HCEC 1CT (cell line): ENCODE measurements at places on chromosomes 1 and 21.

GRCh38 chr1:66725885-66726665 lies 26.2 kb upstream of the DYNLT5 start:
- peak; percentile 57 for DNase-seq

- no peak for DNase-seq
Observed at GRCh38 chr1:236156512-236157208, 14.3 kb downstream of the GPR137B start.

DNA sequence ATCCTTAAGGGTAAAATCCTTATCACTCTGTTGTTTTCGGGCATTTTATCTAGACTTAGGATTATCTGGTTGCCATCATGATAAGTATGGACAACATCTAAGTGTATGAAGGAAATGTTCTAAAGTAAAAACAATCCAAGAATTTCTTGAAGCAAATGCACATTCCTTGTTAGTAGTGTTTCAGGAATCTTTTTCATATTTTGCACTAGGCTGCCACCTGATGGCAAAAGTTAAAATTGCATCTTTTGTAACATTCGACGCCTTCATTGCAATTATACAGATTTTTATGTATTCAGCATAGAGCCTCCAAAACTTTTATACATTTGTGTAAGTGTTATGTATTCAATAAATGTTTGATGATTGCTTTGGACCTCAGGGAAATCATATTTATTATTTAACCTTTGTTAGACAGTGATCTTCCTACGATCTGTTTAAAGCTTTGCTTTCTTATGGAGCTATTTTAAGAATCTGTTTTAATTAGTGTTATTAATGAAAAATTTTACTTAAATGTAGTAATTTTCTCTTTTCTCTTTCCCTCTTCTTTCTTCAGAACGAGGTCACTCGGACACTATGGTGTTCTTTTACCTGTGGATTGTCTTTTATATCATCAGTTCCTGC lies 49.4 kb upstream of the KIAA1614 start:
- DNase-seq, result peak; percentile 39

- no peak for DNase-seq
Observed at GRCh38 chr1:73784026-73784425, 413.9 kb downstream of the LRRIQ3 start.

- no peak for DNase-seq
Observed at GRCh38 chr21:44428281-44428960, 26.9 kb upstream of the LRRC3 start.

DNA sequence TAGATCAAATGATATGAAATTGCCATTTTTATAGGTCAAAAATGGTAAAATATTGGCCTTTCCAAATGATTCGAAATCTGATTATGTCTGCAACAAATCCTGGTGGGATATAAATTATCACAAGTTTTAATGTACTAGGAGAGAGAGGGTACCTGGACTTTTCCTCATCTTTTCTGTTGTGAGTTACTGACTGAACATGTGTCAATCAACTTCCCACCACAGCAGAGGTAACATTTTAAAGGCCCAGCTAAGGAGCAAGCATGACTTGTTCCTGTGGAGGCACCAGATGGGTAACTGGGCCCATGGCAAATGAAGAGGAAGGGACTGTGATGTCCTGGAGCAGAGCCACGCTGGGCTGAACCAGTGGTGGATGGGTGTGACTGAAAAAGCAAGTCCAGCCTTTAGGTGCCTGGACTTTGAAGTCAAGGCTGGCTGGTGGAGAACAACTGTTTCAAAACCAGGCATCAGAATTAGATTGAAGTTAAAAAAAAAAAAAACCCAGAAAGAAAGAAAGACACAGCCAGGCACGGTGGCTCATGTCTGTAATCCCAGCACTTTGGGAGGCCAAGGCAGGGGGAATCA lies 6.6 kb downstream of the MR1 start:
- no peak for DNase-seq

DNA sequence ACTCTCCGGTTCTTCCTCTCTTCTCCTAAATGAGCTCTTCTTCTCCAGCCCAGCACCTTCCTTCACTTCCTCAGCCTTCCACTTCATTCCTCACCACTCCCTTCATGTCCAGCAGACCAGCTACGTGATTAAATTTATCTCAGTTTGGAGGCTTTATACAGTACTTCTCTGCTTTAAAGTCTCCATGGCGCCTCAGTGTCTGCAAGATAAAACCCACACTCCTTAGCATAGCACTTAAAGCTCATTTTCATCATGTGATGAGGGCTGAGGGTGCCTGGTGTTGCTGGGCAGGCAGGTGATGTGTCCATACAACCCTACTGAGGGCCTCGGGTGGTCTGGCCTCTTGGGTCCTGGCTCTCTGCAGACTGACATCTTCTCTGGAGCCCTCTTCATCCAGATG lies 7.7 kb downstream of the SLC5A9 start:
- no peak for DNase-seq

DNA sequence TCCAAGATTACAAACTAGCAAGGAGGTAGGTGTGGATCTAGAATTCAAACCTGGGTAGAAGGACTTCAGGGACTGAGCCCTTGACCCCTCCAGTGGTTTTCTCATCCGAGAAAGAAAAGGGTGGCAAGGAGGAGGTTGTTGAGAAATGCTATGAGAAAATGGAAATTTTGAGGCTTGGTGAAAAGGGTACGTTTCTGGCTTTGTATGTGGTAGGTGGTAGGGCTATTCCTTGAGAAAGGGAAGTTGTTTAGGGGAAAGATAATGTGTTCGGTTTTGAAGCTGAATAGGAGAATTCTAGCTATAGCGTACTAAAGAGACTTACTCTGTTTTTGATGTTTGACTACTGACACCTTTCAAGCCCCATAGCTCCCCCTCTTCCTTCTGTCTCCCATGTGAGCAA lies 133.8 kb downstream of the CNIH3 start:
- DNase-seq, result no peak

- peak; percentile 34 for DNase-seq
Observed at GRCh38 chr1:182299728-182300616, 91.6 kb downstream of the GLUL start.

DNA sequence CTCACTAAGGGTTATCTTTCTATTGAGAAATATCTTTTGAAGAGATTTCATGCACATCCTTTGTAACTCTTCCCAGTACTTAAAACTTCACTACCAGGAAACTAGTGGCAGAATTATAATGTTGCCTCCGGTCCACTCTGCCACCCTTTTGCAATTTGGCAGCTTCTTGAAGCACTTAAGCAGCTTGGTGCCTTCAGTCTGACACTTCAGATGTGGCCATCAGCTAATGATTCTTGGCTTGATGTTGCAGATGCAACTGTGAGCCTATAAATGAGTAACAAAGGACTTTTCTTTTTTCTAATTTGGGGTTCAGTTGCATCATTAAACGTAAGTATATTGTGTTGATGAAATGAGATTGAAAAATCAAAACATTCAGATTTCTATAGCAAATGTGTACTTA lies 187.5 kb upstream of the C21orf91 start:
- DNase-seq, result no peak

DNA sequence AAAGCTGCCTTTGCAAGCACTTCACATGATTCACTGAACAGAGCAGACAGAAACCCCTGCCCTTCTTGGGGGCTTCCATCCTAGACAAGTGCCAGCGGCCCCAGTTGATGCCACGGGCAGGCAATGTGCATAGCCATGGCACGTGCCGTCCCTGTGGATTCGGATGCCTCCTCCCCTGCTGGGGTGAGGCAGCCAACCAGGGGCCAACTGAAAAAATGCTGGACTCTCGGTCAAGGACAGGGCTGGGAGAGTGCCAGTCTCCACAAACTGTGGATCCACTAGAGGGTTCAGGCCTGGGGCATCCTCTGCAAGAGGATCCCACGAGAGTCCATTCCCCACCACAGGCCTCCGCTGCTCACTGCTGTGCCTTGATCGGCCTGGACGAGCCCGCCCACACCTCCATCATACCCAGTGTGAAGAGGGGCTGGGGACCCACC lies 3.8 kb downstream of the JMJD4 start:
- no peak for DNase-seq

GRCh38 chr1:147628441-147628840 lies 41.9 kb downstream of the ACP6 start:
- DNase-seq, result no peak

DNA sequence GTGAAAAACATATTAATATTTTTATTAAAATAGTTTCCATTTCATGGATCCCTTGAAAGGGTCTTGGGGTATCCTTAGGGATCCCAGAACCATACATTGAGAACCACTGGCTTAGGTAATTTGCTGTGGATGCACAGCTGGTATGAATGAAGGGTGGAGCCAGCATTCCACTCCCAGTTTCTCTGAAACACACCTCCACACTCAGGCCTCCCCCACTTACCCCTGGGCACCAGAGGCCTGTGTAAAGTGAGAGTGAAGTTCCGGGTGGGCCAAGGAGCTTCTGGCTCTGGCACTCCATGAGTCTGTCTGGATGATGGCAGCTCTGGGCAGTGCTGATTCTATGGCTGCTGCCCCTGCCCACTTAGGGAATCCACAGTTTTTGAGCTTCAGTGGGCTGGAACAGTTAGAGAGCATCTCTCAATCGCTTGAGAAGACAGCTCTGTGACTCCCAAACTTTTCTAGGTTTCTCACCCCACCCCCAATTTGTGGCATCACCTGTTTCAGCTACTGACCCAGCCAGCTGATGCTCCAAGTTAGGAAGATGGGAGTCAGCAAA lies 57.8 kb upstream of the CD1D start:
- no peak for DNase-seq

GRCh38 chr1:67211589-67212563 lies 45.6 kb downstream of the IL23R start:
- peak; percentile 4 for DNase-seq

- peak; percentile 74 for DNase-seq
Observed at GRCh38 chr1:64320470-64320869, 117.0 kb downstream of the UBE2U start.

DNA sequence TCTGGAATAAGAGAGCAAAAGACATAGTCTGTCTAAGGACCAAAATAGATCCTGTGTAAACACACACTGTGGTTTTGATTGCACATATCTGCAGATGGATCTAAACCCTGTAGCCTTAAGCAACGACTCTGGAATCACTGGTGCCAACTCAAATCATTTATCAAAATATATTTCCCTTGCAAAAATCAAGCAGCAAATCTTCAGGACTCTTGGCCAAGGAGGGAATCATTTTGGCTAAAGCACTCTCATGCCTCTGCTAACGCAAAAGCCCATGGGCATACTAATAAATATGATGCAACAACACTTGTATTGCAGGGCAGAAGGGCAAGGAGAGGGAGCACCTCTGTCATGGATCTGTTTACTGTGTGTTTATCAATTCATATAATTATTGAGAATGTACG lies 155.4 kb upstream of the DUSP10 start:
- peak; percentile 69 for DNase-seq

DNA sequence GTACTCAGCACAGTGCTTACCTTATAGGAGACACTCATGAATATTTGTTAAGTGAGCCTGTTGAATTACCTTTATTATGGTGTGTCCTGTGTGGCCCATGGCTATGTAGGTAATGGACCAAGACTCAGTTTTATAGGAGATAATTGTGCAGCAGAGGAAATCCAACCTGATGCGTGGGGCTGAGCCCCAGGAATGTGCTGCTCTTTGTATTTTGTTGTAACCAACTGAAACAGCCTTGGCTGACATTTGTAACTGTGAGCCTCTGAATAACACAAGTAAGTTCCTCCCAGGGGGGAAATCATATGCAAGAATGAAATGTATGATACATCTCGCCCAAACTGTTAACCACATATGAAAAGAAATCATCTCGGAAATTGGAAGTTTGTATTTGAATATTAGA lies 364.2 kb upstream of the ZP4 start:
- DNase-seq, result no peak

GRCh38 chr1:59432531-59433439 lies 135.9 kb downstream of the FGGY start:
- no peak for DNase-seq

DNA sequence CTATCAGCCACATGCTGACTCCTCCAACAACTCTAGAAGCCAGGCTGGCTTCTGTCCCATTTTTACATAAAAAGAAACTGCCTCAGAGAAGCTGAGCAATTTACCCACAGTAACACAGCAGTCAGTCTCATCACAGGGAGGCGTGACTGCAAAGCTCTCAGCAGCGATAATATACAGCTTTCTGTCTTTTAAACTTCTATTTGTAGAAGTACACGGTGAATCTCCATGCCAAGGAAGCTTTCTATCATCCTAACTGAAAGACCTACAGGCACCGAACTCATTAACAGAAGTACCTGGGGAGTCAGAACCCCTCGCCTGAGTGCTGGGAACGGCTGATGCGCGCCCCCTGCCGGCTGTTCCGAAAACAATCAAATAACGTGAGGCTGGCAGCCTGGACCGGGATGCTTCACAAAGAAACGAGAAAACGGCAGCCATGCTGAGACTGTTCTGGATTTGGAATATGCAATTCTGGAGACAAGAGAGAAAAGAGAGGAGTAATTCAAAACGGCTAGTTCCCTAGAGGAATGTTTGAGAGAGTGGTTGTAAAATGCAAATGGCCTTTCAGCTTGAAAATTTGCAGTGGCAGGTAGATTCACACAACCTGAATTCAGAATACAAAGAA lies 43.5 kb upstream of the RAB4A start:
- DNase-seq, result peak; percentile 45

DNA sequence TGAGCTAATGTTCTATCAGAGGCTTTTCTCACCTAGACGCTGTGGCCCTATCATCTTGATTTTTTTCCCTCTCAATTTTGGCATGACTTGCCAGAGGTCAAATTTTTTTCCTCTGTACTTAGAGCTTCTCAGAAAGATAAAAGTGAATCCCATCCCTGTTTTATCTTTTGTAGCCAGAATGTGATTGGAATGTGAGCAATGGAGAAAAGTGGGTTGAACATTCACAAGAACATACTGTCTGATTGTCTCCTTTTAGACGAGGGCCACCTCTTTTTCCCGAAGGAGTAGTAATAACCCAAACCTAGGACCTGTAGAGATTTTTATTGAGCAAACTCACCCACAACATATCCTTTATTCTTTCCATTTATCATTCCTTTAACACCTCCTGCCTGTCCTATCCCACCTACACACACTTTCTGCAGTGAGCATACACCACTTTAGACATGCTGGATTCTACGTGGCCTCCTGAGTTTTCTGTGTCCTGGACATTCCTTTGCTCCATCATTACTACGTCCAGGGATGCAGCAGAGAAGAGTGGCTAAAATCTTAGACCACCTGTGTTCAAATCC lies 15.9 kb downstream of the S100A10 start:
- no peak for DNase-seq

DNA sequence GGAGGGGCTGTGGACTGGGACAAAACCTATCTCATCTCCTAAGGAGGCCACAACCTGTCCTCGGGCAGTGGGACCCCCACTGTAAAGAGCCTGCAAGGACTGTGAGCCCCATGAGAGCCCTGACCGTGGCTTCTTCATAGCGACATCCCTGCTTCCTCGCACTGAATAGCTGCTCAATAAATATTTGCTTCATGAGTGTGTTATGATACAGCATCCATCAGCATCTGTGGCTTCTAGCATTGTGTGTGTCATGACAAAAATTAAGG lies 40.5 kb upstream of the CSF3R start:
- DNase-seq, result no peak
